ENCODE measurements at places on chromosomes 4 and X. TPM values are rescaled to one million over a fixed set of nuclear protein-coding genes. Genes with fewer than 3 reads are reported as not detected.

GRCh38 chrX:71626576-71626975 lies 8.3 kb upstream of the CXCR3 start:
- no peaks in the 10 kb centered on the region for H3K27me3 ChIP-seq
- H3K27ac ChIP-seq: no peak overlapping the region
- no peak overlapping the region for H3K4me3 ChIP-seq
- peaks cover 2% of the 10 kb centered on the region for H3K36me3 ChIP-seq
- H3K4me1 ChIP-seq: peaks cover 39% of the 10 kb centered on the region
- DNase-seq: no peak

GRCh38 chrX:9133426-9133825 lies 99.5 kb upstream of the FAM9B start:
- peaks cover 16% of the 10 kb centered on the region for H3K4me1 ChIP-seq
- H3K27me3 ChIP-seq: no peaks in the 10 kb centered on the region
- no peak for DNase-seq
- no peak overlapping the region for H3K4me3 ChIP-seq
- peaks cover 3% of the 10 kb centered on the region for H3K36me3 ChIP-seq
- H3K27ac ChIP-seq: no peak overlapping the region

- no peak overlapping the region for H3K4me3 ChIP-seq
- H3K27me3 ChIP-seq: no peaks in the 10 kb centered on the region
- no peak for DNase-seq
- no peaks in the 10 kb centered on the region for H3K36me3 ChIP-seq
These were observed 209.6 kb upstream of the IRS4 start for GRCh38 chrX:108945883-108946523.

GRCh38 chr4:108637856-108638255 lies 12.5 kb upstream of the OSTC start:
- no peaks in the 10 kb centered on the region for H3K4me1 ChIP-seq
- H3K27ac ChIP-seq: no peak overlapping the region
- no peaks in the 10 kb centered on the region for H3K27me3 ChIP-seq
- peaks cover 51% of the 10 kb centered on the region for H3K36me3 ChIP-seq

DNA sequence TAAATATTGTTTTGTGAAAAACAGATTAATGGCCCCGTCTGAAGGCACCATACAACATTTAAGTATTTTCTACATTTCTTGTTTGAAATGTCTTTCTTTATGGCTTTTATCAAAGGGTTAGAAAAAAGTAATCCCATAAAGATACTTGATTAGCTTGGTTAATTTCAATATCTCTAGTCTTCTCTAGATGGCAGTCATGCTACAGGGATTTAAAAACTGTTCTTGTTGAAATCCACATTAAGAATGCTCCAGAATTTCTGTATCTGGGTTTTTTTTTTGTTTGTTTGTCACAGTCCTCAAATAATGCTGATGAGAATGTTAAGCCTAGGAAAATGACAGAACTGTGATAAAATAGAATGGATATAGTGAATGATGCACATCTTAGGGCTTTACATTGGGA lies 109.0 kb upstream of the AADAT start:
- no peaks in the 10 kb centered on the region for H3K27me3 ChIP-seq
- no peak overlapping the region for H3K27ac ChIP-seq
- DNase-seq: no peak
- H3K4me3 ChIP-seq: no peak overlapping the region
- no peaks in the 10 kb centered on the region for H3K4me1 ChIP-seq
- no peaks in the 10 kb centered on the region for H3K36me3 ChIP-seq

- DNase-seq: no peak
- no peak overlapping the region for H3K4me3 ChIP-seq
- H3K27me3 ChIP-seq: no peaks in the 10 kb centered on the region
- H3K27ac ChIP-seq: no peak overlapping the region
- no peaks in the 10 kb centered on the region for H3K4me1 ChIP-seq
These were observed 198.3 kb downstream of the PCDH10 start for GRCh38 chr4:133347409-133347808.

DNA sequence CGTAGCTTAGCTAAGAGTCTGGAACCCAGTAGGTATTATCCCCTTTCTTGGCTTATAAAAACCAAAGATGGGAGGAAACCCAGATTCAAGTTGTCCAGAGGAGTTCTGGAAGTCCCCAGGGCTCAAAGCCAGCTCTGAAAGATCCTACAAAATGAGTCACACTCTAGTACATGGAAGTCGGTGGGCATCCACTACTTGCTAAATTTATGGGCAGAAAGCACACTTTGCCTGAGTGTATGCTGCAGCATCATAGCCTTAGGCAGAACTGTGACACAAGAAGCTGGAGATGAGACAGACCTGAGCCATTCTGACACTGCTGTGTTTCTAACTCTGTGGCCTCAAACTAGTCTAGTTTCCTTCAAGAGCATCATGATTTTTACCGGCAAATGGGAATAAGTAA lies 429.3 kb downstream of the AFF2 start:
- H3K4me3 ChIP-seq: no peak overlapping the region
- H3K4me1 ChIP-seq: no peaks in the 10 kb centered on the region
- DNase-seq: no peak

DNA sequence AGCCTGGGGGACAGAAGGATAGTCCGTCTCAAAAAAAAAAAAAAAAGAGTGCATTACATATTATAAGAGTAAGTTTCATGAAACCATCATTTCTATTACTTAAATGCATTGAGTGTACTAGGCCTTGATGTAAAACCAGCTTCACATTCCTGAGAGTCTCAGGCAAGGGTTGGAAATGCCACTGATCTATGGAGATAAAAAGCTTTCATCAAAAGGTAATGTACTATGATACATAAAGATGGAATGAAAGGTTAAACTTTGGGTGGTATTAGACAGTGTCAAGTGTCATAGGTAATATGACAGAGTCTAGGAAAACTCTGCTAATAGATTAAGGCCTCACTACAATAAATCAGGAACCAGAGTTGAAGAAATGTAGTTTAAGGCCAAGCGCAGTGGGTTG lies 7.4 kb downstream of the CFAP97 start:
- no peak overlapping the region for H3K4me3 ChIP-seq
- H3K36me3 ChIP-seq: peaks cover 29% of the 10 kb centered on the region
- no peak for DNase-seq
- H3K27ac ChIP-seq: no peak overlapping the region
- peaks cover 29% of the 10 kb centered on the region for H3K4me1 ChIP-seq

DNA sequence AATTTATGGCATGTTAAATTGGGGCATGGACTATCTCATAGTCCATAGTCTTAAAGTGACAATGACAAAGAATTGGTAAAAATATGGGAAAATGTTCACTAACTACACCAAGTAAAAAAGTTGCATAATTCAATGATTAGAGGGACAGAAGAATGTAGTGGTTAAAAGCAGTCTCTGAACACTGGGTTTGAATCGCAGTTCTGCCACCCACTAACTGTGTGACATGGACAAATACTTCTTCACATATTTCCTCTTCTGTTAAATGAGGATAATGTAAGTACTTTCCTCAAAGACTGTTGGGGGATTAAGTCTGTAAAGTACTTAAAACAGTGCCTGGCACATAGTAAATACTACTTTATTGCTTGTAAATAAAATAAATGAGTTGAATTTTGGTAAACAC lies 15.3 kb downstream of the COQ2 start:
- no peak for DNase-seq
- peaks cover 28% of the 10 kb centered on the region for H3K36me3 ChIP-seq
- H3K4me3 ChIP-seq: no peak overlapping the region
- H3K4me1 ChIP-seq: peaks cover 11% of the 10 kb centered on the region
- no peak overlapping the region for H3K27ac ChIP-seq

- peaks cover 2% of the 10 kb centered on the region for H3K4me1 ChIP-seq
- no peak for DNase-seq
These were observed 48.2 kb downstream of the GUCY1B1 start for GRCh38 chr4:155807021-155807420.

DNA sequence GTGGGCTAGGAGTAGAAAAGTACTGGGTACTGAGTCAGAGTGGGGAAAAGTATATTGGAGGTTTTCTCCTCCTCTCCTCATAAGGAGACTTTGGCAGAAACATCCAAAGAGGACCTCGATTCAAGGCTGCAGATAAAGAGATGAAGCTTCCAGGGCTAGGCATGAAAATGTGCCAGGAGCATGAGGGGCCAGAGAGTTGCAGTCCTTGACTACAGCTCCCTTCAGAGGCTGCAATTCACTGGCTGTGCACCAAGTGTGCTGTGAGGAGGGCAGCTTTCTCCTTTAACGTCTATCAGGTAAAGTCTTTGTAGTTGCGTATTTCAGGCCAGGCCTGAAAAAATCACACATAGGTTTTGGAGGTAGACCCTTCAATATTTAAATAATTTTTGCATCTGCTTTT lies 174.9 kb upstream of the VEGFC start:
- H3K36me3 ChIP-seq: no peaks in the 10 kb centered on the region
- H3K27me3 ChIP-seq: no peaks in the 10 kb centered on the region
- H3K4me1 ChIP-seq: no peaks in the 10 kb centered on the region
- DNase-seq: no peak
- no peak overlapping the region for H3K4me3 ChIP-seq

- H3K27ac ChIP-seq: no peak overlapping the region
- DNase-seq: no peak
- no peaks in the 10 kb centered on the region for H3K36me3 ChIP-seq
- no peaks in the 10 kb centered on the region for H3K4me1 ChIP-seq
- no peak overlapping the region for H3K4me3 ChIP-seq
These were observed 225.2 kb upstream of the PPARGC1A start for GRCh38 chr4:24114919-24115500.

The INTU gene
- 0.16 TPM for total RNA-seq

The SOX3 gene
- total RNA-seq: not detected
